ENCODE measurements at places on chromosomes 16 and 17.

DNA sequence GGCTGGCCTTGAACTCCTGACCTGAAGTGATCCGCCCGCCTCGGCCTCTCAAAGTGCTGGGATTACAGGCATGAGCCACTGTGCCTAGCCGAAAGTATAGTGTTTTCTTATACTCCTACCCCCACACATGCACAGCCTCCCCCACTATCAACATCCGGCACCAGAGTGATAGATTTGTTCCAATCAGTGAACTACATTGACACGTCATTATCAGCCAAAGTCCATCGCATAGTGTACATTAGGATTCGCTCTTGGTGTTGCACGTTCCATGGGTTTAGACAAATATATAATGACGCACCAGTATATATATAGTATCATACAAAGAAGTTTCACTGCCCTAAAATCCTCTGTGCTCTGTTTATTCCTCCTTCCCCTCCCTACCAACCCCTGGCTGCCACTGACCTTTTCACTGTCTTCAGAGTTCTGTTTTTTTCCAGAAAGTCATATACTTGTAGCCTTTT is 11.9 kb upstream of the TM4SF5 start:
- no peak for DNase-seq

GRCh38 chr16:8714174-8714573 is 39.8 kb downstream of the ABAT start:
- no peak for DNase-seq

GRCh38 chr17:69773081-69773480 is 301.9 kb upstream of the KCNJ16 start:
- DNase-seq = peak; percentile 7

DNA sequence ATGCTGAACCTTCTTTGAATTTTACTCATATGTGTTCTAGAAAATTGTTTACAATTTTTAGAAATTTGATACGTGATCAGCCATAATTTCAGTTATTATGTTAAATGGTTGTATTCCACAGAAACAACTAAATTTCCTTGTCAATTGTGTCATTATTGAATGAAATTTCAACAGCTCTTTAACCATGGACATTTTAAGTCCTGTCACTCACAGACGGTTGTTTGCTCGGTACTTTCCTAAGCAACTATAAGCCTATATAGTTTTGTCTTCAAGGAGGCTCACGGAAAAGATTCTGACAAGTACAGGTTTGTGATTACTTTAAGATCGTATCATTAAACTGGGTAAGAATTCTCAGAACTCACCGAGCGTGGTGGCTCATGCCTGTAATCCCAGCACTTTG is 31.8 kb downstream of the SLC39A11 start:
- DNase-seq = no peak

GRCh38 chr17:79487149-79487548 is 123.7 kb downstream of the RBFOX3 start:
- no peak for DNase-seq

DNA sequence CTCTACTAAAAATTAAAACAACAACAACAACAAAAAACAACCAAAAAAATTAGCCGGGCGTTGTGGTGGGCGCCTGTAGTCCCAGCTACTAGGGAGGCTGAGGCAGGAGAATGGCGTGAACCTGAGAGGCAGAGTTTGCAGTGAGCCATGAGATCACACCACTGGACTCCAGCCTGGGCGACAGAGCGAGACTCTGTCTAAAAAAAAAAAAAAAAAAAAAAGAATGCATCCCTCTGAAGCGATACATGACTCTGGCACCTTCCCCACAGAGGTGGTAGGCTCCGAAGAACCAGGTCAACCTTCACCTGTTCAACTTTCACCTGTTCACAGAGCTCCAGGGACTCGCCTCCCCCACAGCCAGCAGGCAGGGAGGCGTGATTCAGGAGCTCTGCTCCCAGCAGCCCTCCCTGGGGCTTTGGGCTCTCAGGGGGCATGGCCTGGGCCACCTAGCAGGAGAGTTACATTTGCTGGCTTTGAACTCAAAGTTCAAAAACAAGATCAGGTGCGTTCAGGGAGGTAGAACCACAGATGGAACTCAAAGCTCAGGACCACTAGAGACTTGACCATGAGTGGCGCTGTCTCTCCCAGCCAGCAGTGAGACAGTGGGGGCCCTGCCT is 5.6 kb downstream of the VAC14 start:
- DNase-seq = no peak

- no peak for DNase-seq
These were observed at the start of gene TMC8 for GRCh38 chr17:78130437-78131101. Gene TMC8, plus strand, starts transcription at chr17:78130771. Its CDS starts 818 bp downstream, at chr17:78131589.

GRCh38 chr17:44909681-44910144 is 5.6 kb downstream of the GFAP start:
- DNase-seq = no peak

- no peak for DNase-seq
These were observed 439 bp upstream of the TMEM231 start for GRCh38 chr16:75556431-75556950.

- no peak for DNase-seq
These were observed 12.0 kb downstream of the ARL4D start for GRCh38 chr17:43410557-43411368.

GRCh38 chr16:50735629-50736122 is 6.2 kb upstream of the CYLD start:
- no peak for DNase-seq

GRCh38 chr17:1050996-1051925 is 54.3 kb downstream of the TIMM22 start:
- DNase-seq = no peak

- no peak for DNase-seq
These were observed 40.3 kb upstream of the BAHCC1 start for GRCh38 chr17:81354954-81355347.

GRCh38 chr17:28972437-28972836 is 21.1 kb upstream of the PHF12 start:
- no peak for DNase-seq

DNA sequence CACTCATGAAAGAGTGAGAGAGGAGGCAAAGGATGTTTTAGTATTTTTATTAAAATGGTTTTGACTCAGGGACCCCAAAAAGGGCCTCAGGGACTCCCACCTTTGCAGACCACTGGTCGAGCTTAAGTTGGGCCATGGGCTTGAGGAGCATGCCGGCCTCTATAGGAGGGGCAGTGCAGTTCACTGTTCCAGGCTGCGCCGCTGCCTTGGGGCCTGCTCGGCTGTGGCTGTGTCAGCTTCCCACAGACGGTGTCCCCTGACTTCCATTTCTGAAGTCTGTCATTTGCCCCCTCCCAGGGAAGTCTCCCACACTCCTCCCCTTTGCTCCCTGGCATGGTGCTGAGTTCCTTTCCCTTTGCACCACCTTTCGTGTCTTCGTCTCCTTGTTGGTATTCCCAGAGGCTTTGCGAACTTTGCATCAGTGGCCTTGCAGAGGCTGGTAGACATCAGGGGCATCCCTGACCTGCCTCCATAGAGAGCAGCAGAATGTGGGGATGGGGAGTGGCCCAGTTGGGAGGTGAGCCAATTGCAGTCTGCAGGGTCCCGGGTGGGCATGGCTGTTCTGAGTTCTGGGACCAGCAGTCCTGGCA is 17.1 kb downstream of the MPRIP start:
- no peak for DNase-seq

- DNase-seq = no peak
These were observed 14.9 kb upstream of the DDX19A start for GRCh38 chr16:70331588-70332358.

DNA sequence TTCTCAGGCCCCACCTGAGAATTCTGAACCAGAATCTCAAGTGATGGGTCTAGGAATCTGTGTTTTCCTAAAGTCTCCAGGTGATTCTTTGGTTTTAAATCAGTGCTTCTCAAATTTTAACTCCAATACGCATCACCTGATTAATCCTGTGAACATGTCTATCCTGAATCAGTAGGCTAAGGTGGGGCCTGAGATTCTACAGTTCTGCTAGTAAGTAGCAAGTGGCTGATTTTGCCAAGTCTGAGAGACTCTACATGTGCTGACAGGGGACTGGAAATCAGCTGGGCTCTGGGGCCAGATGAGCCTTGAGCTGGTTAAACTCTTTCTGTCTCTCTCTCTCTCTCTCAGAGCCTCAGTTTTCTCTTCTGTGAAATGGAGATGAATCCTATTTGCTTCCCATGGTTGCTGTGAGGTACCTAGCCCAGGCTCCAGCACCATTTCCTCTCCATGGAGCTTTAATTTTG is 9.0 kb downstream of the CCR7 start:
- no peak for DNase-seq

DNA sequence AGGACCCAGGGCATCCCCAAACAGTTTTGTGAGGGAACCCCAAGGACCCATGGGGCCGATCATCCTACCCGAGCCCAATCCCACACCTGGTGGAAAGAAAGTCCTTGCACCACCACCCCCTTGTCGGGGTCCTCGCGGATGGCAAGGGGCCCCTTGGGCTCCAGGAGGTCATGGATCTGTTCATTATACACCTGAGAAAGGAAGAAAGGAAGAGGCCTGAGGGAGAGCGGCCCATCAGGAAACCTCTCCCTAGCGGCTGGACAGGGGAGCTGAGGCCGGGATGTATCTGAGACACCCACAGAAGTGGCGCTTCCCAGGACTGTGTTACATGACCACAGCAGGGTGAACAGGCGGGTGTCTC is 12.8 kb downstream of the KIF18B start:
- DNase-seq = no peak

- no peak for DNase-seq
These were observed 250.8 kb downstream of the STX8 start for GRCh38 chr17:9324864-9325263.

DNA sequence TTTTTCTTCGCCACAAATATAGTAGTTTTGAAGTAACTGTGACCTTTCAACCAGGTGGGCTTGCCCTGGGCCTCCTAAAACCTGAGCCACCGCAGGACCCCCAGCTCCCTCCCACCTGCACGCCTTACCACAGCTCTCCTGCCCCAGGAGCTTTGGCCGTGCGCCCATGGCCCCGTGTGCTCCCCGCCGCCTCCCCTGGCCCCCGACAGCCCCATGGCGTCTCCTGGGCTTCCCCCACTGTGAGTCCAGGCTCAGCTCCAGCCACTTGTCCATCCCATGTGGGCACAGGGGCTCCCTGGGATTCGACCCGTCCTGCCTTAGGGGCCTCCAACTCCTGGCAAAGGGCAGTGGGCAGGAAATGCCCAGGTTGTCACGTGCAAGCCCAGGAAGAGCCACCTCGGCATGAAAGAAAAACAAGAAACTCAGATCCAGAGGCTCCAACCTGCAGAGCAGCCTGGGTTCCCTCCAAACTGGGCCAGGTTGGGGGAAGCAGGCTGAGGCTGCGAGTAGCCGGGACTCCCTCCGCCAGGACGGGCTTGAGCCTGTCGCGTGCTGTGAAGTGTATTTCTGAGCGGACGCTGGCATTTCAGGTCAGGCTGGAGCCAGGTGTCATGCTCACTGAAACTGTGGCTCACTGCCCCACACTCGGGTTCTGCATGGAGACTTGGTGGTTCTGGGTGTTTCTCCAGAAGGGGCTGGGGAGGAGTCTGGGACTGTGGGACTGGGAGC is 5.8 kb downstream of the LGALS3BP start:
- DNase-seq = no peak

DNA sequence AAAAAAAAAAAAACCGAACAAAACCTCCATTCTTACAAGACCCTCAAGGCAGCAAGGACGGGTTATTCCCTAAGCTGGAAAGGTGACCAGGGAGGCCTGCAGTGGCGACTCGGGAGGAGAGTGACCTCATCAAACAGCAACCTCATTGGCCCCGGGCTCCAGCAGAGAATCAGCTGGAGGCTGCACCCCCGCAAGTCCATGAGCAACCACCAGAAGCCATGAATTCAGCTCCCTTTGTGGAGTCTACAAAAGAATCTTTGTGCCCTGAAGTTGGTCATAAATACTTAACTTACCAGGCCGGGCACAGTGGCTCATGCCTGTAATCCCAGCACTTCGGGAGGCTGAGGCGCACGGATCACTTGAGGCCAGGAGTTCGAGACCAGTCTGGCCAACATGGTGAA is 80.9 kb upstream of the CREBBP start:
- no peak for DNase-seq
